Stimulated activated CD8-positive, alpha-beta memory T cell treated with anti-CD3 and anti-CD28 coated beads, Interleukin-4, amount 100 ng/mL, for 1 hour (primary cell): ENCODE measurements at places on chromosomes 3 and 15.

- no peak for DNase-seq
Observed at GRCh38 chr15:25208735-25209134, 230.1 kb downstream of the UBE3A start.

GRCh38 chr3:162643245-162643644 is 1146.6 kb downstream of the OTOL1 start:
- DNase-seq, result no peak

DNA sequence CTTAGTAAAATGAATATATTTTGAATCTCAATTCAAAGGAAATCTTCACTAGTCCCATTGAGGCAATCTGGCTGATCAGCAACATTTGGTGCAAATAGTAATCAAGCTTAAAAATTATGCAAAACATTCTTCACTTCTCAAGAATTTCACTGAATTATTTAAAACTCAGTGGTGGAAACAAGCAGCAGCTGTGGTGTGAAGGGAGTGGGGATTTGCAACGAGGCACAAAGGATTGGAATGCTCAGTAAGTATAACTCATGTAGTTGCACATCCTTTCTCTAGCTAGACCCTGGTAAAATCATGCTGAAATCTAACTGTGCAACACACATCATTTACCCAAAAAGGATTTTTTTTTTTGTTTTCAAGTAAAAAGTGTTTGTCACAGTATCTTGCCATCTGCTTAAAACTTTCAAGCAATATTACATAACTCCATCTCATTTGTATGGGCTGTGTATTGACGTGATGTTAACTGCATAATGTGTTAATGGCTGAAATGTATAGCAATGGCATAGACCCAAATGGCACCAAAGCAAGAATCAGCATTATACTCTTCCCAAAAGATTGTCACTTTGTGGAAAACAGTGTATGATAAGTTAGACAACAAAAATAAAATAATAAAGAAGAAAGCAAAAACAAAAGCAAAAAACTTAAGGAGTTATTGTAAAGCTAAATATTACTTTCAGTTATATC is 816.6 kb downstream of the EPHA3 start:
- no peak for DNase-seq

DNA sequence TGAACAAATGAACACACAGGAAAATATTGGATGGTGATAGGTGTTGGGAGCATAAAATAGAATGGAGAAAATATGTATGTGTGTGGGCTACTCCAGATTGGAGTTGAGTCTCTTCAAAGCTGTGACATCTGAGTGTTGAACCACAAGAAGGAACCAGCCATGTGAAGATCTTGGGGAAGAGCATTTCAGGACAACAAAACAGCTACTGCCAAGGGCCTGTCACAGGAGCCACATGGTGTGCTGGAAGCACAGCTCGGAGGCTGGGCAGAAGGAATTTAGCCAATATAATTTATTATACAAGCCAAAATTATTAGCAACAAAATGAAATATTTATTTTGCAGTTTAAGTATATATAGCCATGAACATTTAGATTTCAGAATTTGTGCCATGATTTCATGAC is 108.3 kb upstream of the FGF7 start:
- DNase-seq, result no peak

- no peak for DNase-seq
Observed at GRCh38 chr15:92664178-92664900, 8.8 kb upstream of the FAM174B start.

DNA sequence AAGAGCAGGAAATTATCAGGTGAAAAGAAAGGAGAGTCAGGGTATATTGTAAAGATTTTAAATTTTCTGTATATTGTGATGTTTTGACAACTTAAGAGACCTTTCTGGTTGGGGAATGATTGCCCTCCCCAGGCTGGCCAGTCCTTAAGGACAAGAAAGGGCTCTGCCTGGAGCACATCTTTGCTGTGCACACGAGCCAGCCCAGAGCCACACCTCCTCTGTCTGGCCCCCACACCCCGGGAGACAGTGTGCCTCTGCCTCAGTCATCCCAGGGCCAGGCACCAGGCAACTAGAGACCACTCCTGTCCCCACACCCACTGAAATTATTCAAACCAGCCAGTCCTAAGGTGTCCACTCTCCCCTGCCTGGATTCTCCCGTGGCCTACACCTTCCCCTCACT is 67.1 kb downstream of the KBTBD12 start:
- no peak for DNase-seq
